Cerebellar nuclear complex (tissue), 1 donor: ENCODE measurements at places on chromosomes 11 and 22.

DNA sequence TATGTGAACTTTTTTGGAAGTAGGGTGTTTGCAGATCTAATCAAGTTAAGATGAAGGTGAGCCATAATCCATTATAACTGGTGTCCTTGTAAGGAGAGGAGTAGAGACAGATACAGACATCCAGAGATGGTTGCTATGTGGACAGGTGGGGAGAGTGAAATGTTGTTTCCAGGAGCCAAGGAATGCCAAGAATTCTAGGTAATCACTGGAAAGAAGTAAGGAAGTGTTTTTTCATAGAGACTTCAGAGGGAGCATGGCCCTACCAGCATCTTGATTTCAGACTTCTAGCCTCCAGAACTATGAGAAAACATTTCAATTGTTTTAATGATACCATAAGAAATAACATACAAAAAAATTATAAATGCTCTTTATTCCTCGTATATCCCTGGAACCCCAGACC lies 320.5 kb upstream of the ANO3 start:
- DNase-seq = no peak

DNA sequence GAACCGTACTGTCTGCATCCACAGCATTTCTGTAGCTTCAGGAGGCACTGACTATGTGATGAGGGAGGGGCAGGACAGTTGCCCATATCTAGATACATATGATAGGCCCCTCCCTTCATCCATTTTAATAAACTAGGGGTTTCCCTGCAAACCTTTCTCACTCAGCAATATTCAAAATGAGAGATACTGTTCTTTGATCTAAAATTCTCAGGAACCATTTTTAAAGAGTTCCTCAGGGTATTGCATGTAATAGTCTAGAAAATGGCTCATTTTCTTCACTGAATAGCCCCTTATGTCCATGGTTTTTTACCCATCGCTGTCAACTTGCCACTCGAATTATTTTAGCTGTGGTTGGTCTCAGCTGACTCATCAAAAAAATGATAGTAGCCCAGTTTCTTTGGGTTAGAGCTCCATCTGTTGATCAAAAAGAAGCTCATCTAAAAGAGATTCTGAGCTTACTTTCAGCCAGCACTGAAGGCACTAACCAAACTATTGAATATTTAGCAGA lies 37.0 kb upstream of the DNAJB7 start:
- no peak for DNase-seq

DNA sequence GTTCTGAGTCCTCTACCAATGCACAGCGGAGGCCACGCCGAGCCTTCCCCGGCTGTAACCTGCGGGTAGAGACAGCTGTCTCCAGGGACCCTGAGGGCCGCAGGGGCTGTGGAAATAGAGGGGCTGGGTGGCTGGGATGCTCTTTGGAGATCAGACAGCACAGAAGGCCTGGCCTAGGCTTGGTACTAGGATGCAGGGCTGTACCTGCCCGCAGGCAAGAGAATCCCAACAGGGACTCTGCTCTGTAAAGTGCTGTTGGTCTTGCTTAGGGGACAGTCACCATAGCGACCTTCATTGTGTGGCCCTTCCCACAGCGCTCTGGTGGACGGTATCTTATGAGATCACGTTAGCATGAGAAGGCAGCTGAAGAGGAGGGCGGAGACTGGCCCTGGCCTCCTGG lies 11.3 kb upstream of the KCNJ5 start:
- no peak for DNase-seq

DNA sequence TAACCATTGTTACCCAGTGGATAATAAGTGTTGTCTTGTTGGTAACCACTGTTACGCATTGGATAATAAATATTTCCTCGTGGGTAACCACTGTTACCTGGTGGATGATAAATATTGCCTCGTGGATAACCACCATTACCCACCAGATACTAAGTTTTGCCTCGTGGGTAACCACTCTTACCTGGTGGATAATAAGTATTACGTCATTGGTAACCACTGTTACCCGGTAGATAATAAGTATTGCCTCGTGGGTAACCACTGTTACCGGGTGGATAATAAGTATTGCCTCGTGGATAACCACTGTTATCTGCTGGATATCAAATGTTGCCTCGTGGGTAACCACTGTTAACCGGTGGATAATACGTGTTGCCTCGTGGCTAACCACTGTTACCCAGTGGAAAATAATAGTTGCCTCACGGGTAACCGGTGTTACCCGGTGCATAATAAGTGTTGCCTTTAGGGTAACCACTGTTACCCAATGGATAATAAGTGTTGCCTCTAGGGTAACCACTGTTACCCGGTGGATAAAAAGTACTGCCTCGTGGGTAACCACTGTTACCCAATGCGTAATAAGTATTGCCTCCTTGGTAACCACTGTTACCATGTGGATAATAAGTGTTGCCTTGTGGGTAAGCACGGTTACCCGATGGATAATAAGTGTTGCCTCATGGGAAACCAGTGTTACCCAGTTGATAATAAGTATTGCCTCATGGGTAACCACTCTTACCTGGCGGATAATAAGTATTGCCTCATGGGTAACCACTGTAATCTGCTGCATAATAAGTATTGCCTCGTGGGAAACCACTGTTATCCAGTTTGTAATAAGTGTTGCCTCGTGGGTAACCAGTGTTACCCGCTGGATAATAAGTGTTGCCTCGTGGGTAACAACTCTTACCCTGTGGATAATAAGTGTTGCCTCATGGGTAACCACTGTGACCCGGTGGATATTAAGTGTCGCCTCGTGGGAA lies 21.9 kb upstream of the NXPE4 start:
- no peak for DNase-seq

GRCh38 chr22:39114112-39114511 lies 17.1 kb downstream of the APOBEC3H start:
- DNase-seq = no peak

DNA sequence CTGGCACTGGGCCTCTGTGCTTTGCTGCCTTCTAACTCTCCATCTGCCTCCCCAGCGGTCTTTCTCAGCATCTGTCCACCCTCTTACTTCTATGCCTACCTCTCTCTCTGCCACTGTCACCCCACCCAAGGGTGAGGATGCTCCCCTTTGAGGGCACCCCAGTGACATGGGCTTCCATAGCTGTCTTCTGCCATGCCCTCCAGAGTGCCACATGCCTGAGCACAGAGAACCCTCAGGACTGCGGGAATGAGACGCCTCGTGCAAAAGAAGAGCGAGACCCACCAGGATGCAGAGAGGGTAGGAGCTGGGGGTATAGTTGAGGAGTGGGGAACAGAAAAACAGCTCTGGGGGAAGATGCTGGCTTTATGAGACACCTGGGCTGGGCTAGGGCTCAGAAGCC lies 64.3 kb downstream of the BTG4 start:
- no peak for DNase-seq

- no peak for DNase-seq
Observed at GRCh38 chr11:48169717-48170116, 46.9 kb upstream of the OR4B1 start.

DNA sequence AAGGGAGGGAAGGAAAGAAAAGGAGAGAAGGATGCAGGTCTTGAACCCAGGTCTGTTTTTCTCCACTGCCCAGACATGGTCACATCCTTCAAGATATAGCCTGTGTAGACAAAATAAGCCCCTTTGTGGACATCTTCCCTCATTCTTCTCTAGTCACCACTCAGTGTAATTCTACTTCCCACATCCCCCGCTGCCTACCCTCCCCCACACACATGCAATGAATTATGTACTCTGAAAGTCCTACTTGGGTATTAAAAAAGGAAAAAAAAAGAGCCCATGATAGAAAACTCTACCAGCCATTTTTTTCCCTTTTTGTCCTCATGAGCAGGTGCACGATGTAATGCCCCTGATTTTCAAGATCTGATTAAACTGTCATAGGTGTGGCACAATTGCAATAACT lies 346.0 kb downstream of the MN1 start:
- no peak for DNase-seq

GRCh38 chr11:587546-587945 lies 11.3 kb downstream of the PHRF1 start:
- no peak for DNase-seq

DNA sequence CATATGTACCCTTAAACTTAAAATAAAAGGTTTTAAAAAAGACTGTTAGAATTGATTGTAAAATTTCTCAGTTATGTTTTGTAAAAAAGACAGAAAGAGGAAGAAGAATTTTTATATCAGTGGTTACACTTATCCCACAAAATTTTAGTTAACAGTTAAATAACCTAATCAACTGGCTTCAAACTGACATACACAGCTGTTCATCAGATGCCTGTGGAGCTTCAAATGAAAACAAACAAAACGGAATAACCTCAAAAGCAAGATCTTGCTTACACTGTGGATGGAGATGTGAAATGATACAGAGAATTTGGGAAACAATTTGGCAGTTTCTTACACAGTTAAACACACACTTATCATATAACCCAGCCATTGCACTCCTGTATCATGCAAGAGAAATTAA lies 521.0 kb downstream of the ETS1 start:
- DNase-seq = no peak

GRCh38 chr22:19983741-19984140 lies 32.9 kb downstream of the ARVCF start:
- no peak for DNase-seq

GRCh38 chr11:57409321-57410100 lies 17.4 kb downstream of the SLC43A3 start:
- no peak for DNase-seq

DNA sequence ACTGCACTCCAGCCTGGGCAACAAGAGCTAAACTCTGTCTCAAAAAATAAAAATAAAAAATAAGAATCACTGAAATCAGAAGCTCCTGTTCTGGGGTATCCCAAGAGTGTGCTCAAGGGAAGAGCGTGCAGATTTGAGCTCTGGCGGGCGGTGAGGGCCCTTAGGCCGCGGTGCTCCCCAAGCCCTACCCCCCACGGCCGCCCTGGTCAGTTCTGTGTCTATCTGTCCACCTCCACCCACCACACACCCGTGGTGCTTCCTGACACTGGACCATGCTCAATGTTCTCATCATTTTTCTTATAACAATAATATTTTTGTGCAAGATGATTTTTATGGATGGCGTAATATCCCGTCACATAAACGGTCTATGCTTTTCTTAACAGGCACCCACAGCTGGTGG lies 71.1 kb downstream of the RTL6 start:
- DNase-seq = no peak

DNA sequence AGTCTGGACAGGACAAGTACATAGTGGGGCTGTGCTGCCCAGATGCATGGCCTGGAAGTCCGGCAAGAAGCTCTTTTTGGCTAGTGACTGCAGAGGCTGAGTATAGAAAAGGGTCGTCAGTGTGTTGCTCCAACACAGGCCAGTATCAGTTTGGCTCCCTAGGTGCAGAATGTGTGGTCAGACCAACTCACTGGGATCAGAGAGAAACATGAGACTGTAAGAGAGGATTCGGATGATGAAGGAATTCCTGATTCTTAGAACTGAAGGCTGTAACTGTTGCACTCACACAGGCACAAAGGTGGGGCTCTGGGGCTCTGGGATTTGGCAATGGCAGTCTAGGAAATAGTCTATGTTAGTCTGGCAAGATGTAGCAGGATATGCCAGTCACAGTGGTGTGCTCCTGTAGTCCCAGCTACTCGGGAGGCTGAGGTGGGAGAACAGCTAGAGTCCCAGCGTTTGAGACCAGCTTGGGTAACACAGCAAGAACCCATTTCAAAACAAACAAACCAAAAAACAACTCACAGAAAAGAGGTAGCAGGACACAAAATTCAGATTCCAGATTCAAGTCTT lies 11.1 kb upstream of the UPB1 start:
- no peak for DNase-seq

- DNase-seq = no peak
Observed at GRCh38 chr11:32032478-32032877, 58.4 kb upstream of the RCN1 start.

DNA sequence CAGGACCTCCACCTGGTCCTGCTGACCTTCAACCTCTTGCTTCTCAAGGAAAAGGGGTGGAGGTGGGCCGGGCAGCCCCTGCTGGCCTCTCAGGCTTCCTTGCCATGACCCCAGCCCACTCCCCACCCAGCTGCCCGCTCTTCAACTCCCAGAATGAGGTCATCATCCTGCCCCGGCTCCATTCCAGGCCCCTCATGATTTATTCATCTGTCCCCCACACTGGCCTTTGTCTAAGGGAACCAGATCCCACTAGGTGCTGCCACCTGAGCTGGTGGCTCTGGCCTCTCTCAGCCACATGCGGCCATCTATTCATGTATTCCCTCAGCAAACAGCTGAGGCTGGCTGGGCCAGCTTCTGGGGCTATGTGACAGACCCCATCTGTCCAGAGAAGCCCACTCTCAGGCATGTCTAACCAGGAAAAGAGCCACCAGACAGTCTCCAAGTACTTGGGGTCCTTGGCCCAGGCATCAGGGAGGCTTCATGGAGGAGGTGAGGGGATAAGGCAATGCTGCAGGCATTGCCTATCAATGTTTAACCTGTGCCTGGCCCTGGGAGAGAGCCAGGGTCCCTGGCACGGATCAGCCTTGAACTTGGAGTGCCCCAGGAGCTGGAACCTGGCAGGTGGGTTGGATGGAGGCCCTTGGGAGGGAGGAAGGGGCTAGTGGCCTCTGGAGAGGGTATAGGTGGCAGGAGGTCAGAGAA lies 2.2 kb upstream of the CABP2 start:
- no peak for DNase-seq

DNA sequence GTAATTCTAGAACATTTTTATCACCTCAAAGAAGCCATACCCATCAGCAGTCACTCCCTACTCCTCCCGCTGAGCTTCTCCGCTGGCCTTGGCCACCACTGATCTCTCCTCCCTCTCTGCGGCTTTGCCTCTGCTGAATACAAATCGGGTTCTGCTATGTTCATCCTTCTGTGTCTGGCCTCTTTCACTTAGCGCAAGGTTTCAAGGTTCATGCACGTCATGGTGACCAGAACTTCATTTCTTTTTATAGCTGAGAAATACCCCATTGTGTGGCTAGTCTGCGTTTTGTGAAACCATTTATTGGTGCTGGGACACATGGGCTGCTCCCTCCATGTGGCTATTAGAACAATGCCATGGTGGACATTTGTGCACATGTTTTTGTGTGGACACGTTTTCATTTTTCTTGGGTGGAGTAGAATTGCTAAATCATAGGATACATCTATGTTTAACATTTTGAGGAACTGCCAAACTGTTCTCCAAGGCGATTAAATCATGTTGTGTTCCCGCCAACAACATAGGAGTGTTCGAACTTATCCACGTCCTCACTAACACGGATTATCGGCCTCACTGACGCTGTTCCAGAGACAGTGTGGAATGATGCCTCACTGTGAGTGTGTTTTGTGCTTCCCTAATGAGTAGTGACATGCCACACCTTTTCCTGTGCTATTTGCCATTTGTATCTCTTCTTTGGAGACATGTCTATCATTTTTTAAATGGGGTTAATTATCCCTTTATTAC lies 24.2 kb upstream of the KRTAP5-6 start:
- no peak for DNase-seq

GRCh38 chr11:67997475-67997921 lies 6.4 kb downstream of the UNC93B1 start:
- no peak for DNase-seq

DNA sequence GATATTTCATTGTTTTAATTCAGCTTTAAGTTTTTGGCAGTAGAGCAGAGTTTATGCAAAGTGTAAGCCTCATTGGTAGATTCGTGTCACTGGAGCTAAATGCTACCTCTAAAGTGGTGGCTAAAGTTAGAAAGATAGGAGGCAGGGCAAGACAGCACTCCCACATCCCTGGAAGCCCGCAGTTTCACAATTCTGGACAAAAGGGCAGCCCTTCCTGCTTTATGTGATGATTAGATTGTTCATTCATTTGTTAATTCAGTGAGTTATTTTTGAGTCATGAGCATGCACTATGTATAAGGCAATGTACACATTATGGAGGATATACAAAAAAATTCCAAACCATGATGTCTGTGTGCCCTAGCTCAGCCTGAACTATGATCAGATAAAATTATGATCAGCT lies 52.1 kb upstream of the EIF3M start:
- DNase-seq = no peak

- no peak for DNase-seq
Observed at GRCh38 chr11:45246241-45246640, 39.9 kb downstream of the SYT13 start.

GRCh38 chr11:123211981-123212380 lies 16.9 kb upstream of the CLMP start:
- DNase-seq = no peak
